ENCODE measurements at places on chromosomes 3 and 15.

GRCh38 chr15:45397116-45397665, 18.8 kb upstream of the GATM start:
- no peak for DNase-seq

DNA sequence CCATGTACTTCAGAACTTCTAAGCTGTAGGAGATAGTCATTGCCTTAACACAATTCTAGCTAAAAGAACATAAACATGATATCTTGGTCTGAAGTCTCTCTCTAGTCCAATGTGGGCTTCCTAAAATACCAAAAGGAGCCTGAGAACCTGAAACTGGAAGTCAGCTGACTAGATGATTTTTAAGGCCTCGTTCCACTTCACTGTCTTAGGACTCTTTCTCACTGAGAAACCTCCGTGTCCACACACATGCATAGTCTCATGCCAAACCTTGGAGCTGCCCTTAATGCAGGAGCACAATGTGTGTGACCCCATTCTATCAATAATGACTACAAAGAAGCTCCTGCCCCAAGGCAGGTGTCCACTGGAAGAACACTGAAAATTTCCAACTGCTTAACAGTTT, 87.7 kb downstream of the ETFA start:
- no peak for DNase-seq

GRCh38 chr3:10160346-10160745, 4.4 kb upstream of the IRAK2 start:
- no peak for DNase-seq

- no peak for DNase-seq
These were observed 83.2 kb upstream of the SNRPA1 start for GRCh38 chr15:101378171-101378755.

DNA sequence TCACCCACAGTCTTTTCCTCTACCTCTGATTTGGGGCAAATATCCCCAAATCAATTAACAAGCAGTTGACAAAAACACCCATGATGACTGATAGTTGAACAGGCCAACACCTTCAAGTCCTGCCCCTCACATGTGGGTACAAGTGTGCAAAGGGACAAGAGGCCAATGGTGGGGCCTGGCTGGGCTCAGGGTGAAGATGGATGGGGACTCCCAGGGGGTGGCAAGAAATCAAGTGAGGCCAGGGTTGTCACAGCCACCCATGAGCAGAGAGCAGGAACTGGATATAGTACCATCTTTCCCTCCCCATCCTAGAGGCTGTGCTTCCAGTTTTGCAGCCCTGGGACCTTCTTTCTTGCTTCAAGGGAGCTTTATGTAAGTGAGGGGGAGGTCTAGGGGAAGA, 270.2 kb upstream of the TOPAZ1 start:
- DNase-seq = no peak

GRCh38 chr3:152650177-152650576, 184.8 kb upstream of the P2RY1 start:
- DNase-seq = no peak

DNA sequence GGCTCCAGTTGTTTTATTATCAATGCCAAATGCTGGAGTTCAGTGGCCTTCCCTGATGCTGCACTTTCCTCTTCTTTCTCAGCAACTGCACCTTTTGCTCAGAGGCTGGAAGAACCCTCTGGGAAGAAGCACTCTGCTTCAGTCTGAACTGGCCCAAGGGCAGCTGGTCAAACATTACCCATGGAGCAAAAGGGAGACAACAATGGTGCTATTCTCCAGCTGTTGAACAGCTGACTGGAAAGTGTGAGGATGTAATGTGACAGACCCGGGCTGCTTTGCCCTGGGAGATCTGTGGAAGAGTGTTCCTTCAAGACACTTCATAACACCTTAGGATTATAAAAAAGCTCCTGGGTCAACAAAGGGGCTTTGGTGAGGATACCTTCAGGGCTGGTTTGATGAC, 84.9 kb downstream of the EPHB1 start:
- no peak for DNase-seq

DNA sequence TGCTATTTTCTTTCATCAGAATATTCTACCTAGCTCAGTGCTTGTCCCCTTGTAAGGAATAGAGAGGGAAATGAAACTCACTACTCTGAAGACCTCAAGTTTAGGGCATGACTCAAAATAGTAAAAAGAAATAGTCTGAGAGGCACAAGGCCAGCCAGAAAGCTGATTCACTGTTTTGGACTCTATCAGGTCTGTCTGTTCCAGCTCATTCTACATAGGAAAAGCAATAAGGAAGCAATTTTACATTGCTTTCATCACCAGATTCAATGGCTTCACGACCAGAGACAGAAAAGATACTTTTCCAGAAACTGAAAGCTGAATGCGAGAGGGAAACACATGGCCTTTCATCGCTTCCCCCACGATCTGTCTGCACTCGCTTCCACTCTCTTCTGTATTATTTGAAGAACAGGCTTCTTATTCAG, 276.0 kb downstream of the GBE1 start:
- DNase-seq = no peak

DNA sequence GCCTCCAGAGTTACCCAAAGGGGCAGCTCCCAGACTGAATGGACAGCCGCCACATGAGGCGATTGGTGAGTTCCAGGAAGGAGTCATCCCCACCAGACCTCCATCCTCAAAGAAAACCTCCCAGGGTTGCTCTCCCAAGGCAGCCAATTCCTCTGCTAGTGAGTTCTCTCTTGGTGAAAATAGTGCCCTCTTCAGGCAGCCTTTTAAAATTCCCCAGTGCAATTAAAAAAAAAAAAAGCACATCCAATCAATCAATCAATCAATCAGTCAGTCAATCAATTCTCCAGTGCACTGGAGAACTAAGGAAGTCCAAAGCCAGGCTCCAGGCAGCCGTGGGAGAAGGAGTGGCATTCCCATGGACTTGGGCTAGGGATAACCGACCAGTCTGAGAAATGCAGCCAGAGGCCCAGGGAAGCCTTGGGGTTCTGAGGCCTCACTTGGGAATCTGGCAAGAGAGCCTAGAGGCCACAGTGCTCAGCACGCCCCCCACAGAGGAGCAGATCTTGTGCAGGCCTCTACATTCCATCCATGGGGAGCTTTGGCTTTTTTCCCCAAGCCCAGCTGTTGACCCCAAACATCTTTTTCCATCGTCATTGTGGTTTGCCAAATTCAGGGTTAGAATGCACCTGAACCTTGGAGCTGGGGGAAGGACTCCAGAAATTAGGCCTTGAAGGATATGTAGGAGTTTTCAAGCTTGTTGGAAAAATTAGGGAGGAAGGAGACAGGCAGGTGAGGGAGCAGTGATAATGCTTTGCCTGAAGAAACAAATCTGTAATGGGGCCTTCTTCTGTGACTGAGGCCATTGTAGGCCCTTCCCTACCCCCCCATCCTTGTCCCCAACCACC, 4.8 kb downstream of the PAQR5 start:
- no peak for DNase-seq

Measured in stimulated activated CD4-positive, alpha-beta T cell treated with anti-CD3 and anti-CD28 coated beads, Interleukin-12 subunit alpha, Interleukin-12 subunit beta, amount 100 ng/mL, for 48 hours (primary cell).